ENCODE measurements at places on chromosomes 16 and 17. TPM values are rescaled to one million over a fixed set of nuclear protein-coding genes. Genes with fewer than 3 reads are reported as not detected.

GRCh38 chr16:84844049-84844350 is 24.2 kb downstream of the CRISPLD2 start:
- DNase-seq: no peak

DNA sequence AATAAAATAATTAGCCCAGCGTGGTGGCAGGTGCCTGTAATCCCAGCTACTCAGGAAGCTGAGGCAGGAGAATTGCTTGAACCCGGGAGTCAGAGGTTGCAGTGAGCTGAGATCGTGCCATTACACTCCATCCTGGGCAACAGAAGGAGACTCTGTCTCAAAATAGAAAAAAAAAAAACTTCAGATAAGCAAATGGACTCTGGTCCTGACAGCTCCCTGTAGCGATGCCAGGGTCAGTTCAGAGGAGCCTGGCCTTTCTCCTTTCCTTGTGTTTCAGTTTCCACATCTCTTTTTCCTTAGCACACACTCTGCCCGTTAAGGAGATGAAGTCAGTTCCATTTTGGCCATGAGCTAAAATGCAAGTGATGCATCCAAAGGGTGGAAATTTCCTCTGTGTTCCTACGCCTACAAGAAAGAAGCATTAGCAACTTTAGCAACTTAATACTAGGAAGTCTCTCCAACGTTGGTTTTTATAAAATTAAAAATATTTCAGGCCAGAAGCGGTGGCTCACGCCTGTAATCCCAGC is 11.6 kb upstream of the GRB2 start:
- no peak for DNase-seq

GRCh38 chr16:12532871-12533610 is 270.6 kb downstream of the CPPED1 start:
- DNase-seq: peak; percentile 73

DNA sequence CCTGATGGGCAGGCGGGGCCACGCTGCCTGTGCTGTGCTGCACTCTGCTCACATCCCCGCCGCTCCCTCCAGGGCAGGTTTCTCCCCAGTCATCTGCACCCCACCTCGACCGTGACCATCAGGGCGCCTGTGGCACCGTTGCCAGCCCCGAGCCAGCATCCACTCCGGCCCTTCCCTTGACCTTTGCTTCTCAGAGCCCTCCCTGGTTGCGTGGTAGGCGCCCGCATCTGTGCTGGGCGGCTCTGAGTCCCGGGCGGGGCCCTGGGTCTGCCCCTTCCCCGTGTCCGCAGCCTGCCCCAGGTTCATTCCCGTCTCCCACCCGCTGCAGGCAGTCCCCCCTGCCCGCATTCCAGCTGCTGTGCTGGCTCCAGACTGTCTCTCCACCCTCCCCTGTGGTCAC is 33.2 kb downstream of the ZNF750 start:
- DNase-seq: no peak

IGF2BP1 gene
- 0.57 TPM for total RNA-seq

GRCh38 chr17:79890706-79891105 is 51.5 kb upstream of the CBX4 start:
- DNase-seq: no peak

KCNH6 gene
- total RNA-seq: not detected

P2RX5 gene
- total RNA-seq: 47.4 TPM
